ENCODE measurements at places on chromosomes 3 and 15.

GRCh38 chr3:128146201-128146600 lies 7.1 kb upstream of the EEFSEC start:
- no peak for DNase-seq

DNA sequence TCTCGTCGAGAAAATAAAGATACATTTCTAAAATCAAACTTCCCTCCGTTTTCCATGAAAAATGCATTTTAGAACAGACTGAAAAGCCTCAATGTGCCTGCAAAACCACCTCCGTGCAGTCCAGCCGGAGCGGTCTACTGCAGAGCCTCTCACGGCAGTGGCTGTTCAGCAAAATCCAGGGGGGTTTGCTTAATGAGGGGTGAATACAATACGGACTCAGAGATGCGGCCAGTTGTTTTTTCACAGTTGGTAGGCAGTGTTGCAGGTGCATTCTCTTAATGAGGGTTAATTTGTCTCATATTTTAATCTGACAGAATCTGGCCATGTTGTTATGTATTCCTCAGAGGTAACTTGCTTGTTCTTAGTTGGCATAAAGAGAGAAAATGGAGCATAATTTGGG lies 223.0 kb downstream of the EBLN2 start:
- DNase-seq: no peak

DNA sequence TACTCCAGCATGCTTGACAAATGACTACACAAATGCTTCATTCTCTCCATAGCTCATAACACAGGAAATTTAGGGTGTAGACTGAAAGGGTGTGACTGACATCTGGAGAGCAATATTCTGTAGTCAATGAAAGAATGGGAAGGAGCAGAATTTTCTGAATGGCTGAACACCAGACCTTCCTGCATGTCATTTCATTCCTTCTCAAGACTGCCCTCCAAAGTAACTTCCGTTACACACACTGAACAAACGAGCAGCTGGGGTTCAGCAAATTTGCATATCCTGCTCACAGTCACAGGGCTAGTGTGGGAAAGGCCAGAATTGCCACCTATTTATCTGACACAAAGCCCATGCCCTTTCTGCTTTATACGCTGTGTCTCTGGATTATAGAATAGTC lies 325.0 kb upstream of the CFAP20DC start:
- peak; percentile 12 for DNase-seq

- peak; percentile 45 for DNase-seq
Observed at GRCh38 chr3:136277634-136278033, 27.5 kb downstream of the PCCB start.

- DNase-seq: no peak
Observed at GRCh38 chr3:177787279-177788041, 590.2 kb upstream of the TBL1XR1 start.

DNA sequence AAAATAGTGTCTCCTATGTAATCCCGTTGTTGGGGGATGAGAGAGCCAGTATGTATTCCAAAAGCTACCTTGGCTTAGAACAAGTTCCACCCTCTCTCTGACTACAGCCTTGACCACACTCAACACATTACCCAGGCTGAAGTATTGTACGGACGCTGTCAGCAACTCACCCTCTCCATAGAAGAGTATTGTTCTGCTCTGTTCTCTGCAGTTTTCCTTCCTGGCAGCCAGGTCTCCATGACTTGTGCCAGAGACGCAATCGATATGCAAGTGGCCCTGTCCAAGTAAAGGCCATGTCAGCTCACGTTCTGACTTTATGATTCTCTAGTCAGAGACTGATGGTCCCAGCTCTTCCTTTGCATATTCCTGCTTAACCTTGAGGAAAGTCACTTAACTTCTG lies 164.1 kb upstream of the SLCO3A1 start:
- no peak for DNase-seq

DNA sequence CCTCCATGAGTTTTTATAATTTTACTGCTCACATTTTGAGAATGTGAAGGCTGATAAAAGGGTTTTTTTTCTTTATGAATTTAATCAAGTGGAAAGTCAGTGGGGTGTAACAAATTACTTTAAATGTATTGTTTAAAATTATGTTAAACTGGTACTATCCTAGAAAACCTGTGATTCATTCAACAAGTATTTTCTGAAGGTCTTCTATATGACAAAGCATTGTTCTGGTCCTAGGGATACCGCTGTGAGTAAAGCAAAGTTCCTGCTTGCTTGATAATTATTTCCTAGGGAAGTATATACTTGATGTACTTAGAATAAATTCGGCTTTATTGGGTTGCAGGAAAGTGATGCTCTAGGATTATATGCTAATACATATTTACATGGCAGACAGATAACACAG lies 152.8 kb upstream of the GOLGA6L4 start:
- no peak for DNase-seq

DNA sequence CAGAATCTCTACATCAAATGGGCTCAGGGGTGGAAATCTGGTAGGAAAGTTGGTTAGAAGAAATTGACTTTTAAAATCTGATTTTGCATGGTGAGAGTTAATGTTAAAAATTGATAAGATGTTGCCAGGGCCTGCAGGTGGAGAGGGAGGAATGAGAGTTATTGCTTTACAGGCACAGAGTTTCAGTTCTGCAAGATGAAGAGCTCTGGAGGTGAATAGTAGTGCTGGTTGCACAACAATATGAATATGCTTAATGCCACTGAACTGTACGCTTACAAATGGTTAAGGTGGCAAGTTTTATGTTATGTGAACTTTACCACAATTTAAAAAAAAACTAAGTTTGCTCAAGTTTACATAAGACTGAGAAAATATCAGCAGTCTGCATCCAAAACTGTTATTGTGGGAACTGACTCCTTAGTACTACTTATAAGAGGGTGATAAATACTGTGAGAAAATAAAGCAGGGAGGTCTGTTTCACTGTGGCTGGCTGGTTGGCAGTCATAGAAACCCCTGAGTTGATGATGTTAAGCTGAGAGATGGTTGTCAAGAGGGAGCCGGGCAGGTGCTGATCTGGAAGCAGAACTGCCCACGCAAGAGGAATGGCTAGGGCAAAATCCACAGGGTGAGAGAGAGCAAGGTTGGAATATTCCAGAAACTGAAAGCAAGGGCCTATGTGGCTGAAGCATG lies 144.9 kb downstream of the EDEM1 start:
- DNase-seq: no peak
